Non-pigmented ciliary epithelial cell (primary cell): ENCODE measurements at places on chromosomes 4 and X.

- no peak for DNase-seq
Observed at GRCh38 chr4:27518876-27519275, 658.2 kb downstream of the STIM2 start.

GRCh38 chrX:32448320-32448719 lies 763.0 kb downstream of the DMD start:
- DNase-seq: no peak

- no peak for DNase-seq
Observed at GRCh38 chr4:73750730-73751129, 10.4 kb downstream of the CXCL8 start.

GRCh38 chr4:2193326-2193725 lies 48.6 kb downstream of the HAUS3 start:
- no peak for DNase-seq

GRCh38 chr4:27616166-27616565 lies 755.5 kb downstream of the STIM2 start:
- DNase-seq: peak; percentile 1

GRCh38 chr4:153479101-153479500 lies 12.9 kb downstream of the TMEM131L start:
- no peak for DNase-seq

- DNase-seq: no peak
Observed at GRCh38 chr4:4386736-4387392, at the start of gene NSG1. Gene NSG1 (plus strand): TSS chr4:4387102. CDS start chr4:4387630, 528 bp downstream.

GRCh38 chrX:42680666-42681065 lies 97.3 kb downstream of the PPP1R2C start:
- no peak for DNase-seq

- no peak for DNase-seq
Observed at GRCh38 chr4:52939325-52939724, 77.2 kb downstream of the RASL11B start.

DNA sequence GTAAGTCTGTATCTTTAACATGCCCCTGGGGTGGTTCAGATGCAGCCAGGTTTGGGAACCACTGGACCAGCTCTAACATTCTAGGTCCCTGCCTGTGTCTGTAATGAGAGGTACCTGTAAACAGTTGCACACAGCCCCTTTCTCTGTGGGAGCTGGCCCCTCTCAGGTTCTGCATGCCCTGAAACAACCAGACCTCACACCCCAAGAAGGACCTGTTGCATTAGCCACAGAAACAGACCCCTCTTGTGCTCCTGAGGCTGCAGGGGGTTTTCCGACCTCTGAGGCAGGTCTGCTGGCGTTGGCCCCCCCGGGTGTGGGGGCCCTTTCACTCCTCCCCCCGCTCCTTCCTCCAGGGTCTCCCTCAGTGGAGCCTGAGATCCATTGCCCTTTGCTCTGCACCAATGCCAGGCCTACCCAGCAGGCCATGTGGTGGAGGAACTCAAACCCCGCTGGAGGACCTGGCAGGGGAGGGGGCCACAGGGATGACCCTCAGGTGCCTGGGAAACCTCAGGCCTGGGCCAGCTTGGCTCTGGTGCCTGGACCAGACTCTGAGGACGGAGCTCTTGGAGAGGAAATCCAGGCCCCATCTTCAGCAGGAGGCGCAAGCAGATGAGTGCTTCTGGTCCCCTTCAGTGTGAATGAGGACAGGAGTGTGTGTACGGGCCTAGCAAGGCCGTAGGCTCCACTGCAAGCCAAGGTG lies 61.4 kb upstream of the PJA1 start:
- no peak for DNase-seq

GRCh38 chr4:35151816-35152572 lies 1092.3 kb downstream of the ARAP2 start:
- DNase-seq: no peak

DNA sequence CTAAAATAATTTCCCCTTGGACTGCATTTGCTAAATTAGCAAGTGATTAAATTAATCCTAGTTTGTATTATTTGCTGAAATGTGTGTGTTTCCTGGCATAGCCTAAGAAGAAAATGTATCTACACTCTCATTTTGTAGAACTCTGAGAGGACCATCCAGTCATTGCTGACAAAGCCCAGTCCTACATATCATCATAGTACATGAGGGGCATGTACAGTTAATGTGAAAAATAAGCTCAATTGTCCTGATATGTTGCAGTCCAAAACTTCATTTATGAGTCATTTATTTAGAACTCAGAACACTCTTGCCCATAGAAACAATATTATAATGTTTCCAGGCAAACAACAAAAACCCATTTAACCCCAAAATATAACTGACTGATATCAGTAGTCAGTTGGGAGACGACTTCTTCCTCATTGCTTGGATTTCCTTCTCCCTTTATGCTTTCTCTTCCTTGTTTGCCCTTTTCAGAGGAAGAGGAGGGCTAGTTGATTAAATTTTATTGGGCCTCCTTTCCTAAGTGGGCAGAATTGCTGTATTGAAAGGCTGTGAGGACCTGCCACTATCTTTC lies 26.9 kb upstream of the BBS12 start:
- no peak for DNase-seq

DNA sequence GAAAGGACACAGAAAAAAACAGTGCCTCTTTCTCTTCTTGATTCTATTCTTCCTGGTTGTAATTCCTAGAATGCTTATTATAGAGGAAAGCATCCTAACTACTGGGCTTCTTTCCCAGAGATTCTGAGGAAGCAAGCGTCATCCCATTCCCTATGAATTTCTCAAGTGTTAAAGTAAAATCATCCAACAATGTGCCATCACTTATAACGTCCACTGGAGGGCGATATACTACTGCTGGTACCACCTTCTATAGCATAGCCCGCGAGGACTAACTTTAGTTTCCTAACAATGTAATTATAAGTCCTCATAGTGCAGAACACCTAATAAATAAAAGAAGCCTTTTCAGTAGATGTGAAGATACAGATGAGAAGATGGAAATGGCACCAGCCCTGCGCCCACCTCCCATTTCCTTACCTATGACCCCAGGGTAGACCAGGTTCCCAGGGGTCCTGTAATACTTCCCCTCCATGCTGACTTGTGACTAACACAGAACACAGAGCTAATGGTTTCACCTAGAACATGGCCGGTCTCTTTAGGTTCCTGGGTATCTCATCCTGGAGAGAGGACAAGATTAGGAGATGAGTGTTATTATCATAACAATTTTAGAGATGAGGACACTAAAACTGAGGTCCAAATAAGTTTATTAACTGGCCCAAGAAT lies 4.2 kb downstream of the CENPVL3 start:
- DNase-seq: no peak

DNA sequence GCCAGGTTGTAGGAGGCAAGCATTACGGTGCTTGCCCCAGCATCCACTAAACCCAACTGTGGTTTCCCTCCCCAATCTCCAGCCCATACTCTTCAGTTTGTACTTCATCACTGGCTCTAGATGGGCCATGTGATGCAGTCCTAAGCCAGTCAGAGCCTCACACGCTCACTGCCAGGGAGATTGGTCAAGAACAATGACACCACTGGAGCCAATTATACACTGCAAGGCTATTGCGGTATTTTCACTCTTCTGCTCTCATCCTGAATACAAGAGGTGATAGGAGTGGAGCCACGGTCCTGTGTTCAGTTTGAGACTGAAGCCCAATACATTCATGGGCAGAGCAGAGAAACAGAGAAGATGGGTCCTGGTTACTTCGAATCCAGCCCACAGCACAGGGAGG lies 58.4 kb downstream of the SEPSECS start:
- no peak for DNase-seq

DNA sequence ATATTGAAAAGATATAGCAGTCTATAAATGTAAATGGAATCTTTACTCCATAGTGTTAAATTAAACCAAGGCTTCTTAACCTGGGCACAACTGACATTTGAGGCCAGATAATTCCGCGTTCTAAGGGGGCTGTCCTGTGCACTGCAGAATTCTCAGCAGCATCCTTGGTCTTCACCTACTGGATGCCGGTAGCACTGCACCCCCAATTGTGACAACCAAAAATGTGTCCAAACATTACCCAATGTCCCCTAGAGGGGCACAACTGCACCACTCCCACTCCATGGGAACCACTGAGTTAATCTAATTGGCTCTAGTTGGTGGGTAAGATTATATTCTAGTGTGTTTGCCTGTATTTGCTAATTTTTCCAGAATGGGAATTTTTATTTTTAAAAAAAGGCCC lies 16.6 kb downstream of the AP1S2 start:
- DNase-seq: no peak

- DNase-seq: no peak
Observed at GRCh38 chrX:139332441-139332840, 198.1 kb upstream of the F9 start.

GRCh38 chr4:1809754-1810502 lies 16.8 kb downstream of the FGFR3 start:
- DNase-seq: no peak
